ACHN (cell line): ENCODE measurements at places on chromosomes 6 and 20.

GRCh38 chr6:147201885-147202515, 2.2 kb upstream of the STXBP5 start:
- DNase-seq: peak; percentile 78

DNA sequence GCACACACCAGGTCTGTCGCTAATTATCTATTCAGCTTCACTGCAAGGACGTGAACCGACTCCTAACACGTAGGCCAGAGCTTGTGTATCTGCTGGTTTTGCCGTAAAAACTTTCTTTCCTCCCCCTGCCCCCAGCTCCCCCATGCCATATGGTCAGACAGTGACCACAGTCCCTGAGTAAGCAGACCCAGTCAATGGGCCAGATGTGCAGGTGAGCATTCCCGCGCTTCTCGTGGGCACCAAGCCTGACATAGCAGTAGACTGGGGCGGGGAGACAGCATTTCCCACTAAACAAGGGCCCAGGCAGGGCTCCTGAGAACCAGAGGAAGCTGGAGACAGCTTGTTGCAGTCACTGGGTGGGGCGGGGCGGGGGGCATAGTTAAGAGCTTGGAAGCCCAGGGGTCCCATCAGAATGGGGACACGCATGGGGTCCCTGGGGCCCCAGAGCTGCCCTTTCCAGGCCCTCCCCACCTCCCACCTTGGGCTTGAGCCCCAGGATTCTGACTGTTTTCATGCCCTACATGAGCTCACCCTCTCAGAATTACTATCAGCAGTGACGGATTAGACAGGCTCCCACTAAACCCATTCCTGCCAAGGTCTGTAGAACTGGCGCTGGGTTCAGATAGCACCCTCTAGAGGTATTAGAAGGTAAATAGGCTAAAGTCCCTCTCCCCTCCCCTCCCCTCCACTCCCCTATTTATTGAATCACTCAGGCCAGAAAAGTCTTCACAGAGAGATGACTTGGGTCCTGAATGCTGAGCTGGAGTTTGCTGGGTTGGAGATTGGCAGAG, 51.8 kb downstream of the CDH26 start:
- peak; percentile 5 for DNase-seq

GRCh38 chr6:70338775-70339174, 35.9 kb upstream of the COL9A1 start:
- no peak for DNase-seq

- DNase-seq: no peak
Measured at GRCh38 chr6:26520237-26520849, 17.8 kb upstream of the HMGN4 start.

DNA sequence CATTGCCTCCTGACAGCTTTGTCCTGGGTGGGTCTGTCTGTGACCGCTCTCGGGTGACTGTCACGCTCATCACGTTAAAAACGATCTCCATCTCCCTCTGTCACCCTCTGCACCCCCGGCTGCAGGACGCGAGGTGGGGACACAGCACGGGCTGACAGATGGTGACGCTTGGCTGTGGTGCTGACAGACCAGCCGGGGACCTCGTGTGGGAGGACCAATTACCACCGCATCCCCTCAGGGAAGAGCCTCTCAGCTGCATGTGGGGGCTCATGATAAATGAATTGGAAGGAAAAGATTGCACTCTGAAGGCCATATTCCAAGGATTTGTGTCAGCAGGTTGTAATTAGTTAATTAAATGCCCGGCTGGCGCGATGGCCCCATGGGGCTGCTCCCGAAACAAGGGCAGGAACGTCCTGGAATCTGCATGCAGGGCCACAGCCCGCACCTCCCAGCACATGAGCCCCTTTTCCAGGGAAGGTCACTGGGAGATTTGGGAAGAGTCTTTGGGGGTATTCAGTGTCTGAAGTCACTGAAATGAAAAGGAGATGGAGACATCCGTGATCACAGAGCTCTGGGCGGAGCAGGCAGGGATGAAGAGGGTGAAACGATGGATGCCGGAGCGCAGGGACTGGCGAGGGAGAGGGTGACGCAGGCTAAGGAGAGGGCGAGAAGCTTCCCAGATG, 87.1 kb downstream of the ERMARD start:
- DNase-seq: no peak

- DNase-seq: no peak
Measured at GRCh38 chr6:11122380-11122779, 10.9 kb upstream of the ERVFRD-1 start.
